ENCODE measurements at places on chromosomes 4 and X.

GRCh38 chr4:8197521-8197920, 1.6 kb upstream of the SH3TC1 start:
- DNase-seq = no peak

DNA sequence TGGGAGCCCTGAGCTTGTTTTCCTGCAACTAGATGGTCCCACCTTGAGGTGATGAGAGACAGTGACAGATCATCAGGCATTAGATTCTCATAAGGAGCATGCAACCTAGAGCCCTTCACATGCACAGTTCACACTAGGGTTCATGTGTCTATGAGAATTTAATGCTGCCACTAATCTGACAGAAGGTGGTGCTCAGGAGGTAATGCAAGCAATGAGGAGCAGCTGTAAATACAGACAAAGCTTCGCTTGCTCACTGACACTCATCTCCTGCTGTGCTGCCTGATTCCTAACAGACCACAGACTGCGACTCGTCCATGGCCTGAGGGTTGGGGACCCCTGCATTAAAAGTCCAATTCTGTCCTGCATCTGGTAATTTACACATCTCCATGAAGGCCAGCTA, 141.6 kb downstream of the KCNIP4 start:
- no peak for DNase-seq

GRCh38 chr4:24624381-24624780, 40.0 kb upstream of the DHX15 start:
- no peak for DNase-seq

DNA sequence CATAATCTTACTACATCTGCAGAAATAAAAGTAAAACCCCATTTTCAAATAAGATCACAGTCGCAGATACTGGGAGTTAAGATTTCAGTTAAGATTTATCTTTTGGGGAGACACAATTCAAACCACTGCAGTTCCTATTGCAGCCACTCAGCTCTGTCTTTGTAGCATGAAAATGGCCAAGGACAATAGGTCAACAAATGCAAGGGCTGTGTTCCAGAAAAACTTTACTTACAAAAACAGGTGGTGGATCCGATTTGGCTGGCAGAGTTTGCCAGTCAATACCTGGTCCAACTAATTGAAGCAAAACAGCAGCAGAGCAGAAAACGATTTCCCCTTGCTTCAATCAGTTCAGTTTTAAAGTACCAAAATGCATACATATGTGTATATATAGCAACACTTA, 77.4 kb downstream of the TENM3 start:
- DNase-seq = no peak

DNA sequence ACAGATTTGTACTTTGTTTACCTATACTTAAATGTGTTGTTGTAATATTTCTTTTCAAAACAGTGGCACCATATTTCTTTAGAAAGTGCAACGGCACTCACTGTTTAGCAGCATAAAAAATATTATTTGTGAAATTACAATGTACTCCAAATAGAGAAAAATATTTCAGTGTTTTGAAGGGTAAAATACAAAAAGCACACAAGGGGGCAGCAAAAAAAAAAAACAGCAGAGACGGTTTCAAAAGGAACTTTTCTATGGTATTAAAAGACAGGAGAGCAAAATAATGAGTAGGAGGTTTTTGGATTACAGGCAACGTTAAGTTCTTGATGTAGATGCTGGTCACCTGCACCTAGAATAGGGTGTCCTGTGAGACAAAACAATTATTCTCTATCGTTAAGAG, 2.0 kb downstream of the NUDT11 start:
- DNase-seq = no peak

DNA sequence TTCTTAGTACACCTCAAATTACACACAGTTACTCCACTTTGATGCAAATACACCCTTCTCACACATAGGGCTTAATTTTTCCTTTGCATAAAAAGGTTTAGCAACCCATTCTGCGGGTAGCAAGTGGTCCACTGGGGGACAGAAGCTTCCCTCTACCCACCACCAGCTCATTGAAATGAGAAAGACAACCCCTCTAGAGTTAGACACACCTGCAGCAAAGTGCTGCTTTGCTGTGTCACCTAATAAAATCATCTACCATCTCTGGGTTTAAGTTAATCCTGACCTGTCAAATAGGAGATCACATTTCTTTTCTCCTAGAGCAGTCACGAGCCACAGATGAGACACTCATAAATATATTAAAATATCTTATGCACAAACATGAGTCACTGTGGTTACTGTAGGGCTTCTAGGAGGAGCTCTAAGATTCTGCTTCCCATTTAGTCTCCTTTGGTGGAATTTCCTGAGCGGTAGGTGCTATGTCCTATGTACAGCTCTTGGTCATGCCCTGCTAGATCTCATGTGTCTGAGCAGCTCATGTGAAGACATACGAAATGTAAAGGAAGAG, 11.9 kb downstream of the BMX start:
- no peak for DNase-seq

DNA sequence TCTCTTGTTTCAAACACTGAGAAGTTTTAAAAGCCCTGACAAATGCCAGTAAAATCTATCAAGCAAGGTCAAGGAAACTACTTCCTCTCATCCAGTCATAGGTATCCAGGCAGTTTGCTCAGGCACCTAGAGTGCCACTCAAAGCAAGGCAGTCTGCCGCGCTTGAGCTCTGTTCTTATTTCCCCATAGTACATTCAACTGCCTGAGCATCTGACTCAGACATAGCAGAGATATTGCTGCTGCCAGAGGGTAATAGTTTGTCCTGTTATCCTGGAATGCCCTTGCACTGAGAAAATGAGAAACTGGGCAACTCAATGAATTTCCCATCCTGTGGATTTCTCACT, 16.1 kb upstream of the ATP8A1 start:
- no peak for DNase-seq

DNA sequence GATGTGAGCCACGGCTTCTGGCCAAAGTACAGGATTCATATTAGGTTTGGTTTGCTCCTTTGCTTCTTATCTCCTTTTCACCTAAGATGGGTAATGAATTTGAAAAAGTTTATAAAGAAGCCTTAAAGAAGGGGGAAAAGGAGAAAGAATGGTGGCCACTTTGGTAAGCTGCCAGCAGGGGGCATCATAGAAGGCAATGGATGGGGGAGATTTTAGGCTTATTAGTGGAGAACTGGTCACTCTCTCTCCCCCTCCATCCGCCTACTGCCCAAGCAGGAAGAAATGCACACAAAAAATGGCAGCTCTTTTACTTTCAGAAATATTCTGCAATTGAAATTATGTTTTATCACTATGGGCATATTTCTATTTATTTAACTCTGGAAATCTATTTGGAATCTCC, 32.0 kb downstream of the SPARCL1 start:
- DNase-seq = no peak

GRCh38 chrX:19840899-19841648, 46.3 kb downstream of the SH3KBP1 start:
- peak; percentile 62 for DNase-seq

DNA sequence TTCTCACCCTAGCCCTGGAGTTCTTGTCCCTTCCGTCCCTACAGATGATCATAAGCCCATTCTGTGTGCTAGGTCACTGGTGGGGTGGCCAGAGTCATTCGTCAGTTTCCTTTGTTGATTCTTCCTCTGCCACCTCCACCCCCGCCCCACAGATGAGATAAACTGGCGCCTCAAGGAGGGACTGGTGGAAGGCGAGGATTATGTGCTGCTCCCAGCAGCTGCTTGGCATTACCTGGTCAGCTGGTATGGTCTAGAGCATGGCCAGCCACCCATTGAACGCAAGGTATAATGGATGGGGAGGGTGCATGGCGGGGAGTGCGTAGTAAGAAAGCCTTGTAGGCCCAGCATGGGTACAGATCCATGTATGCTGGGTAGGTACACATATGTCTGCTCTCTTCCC, 6.4 kb downstream of the USP11 start:
- no peak for DNase-seq

DNA sequence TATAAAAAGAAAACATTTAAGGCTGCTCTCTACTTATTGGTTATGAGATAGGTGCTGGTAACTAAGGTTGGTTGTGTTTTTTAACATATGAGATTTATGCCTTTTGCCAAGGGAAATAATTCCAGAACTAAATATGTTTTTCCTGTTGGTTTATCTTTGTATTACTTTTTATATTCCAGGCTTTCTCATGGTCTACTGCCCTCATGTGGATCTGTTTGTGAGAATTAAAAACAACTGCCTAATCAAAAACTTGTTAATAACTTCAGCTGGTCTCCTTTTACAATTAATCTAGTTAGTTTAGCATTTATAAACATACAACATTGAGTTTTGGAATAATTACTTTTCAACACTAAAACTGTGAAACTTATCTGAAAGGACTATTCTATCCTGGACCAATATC, 1208.3 kb downstream of the ADGRL3 start:
- no peak for DNase-seq

DNA sequence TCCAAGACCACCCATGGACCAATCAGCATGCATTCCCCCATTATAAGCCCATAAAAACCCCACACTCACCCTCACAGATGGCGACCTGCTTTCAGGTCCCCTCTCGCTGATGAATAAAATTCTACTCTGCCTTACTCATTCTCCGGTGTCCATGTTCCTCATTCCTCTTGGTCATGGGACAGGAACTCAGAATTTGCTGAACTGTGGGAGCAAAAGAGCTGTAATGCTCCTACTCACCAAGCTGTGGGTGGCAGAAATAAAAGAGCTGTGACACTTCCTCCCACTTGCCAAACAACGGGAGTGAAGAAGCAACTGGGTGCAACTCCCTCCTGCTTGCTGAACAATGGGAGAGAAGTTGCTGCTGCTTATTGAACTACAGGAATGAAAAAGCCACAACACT, 168.5 kb upstream of the PCDH18 start:
- no peak for DNase-seq

- no peak for DNase-seq
Measured at GRCh38 chrX:9071031-9071650, 37.2 kb upstream of the FAM9B start.

- DNase-seq = no peak
Measured at GRCh38 chr4:169270810-169271691, at the start of gene SH3RF1. Gene SH3RF1 (minus strand): TSS chr4:169270956. CDS start chr4:169269212, 1,744 bp downstream.

- no peak for DNase-seq
Measured at GRCh38 chr4:123945301-123945700, 548.7 kb downstream of the SPRY1 start.

- DNase-seq = no peak
Measured at GRCh38 chr4:137638934-137639333, 106.6 kb upstream of the PCDH18 start.

All from CD4-positive, alpha-beta T cell treated with Interleukin-2 at 100 ng/mL for 4 hours (primary cell).